ENCODE measurements at places on chromosomes 7 and 10.

DNA sequence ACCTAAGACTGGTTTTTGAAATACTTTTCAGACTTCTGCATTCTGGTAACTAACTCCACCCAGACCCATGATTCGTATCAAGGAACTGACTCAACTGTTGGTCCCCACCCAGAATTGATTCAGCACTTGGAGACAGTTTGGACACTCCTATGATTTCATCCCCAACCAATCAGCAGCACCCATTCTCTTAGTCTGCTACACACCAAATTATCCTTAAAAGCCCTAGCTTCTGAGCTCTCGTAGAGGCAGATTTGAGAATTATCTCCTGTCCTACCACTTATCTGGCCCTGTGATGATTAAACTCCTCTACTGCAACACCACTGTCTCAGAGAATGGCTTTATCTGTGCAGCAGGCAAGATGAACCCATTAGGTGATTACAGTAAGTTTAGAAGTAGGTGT, 7.7 kb upstream of the GSTO1 start:
- DNase-seq, result no peak

GRCh38 chr7:155795951-155796350, 16.3 kb downstream of the SHH start:
- DNase-seq, result no peak

- DNase-seq, result no peak
These were observed 1.6 kb downstream of the VSTM4 start for GRCh38 chr10:49113741-49114141.

DNA sequence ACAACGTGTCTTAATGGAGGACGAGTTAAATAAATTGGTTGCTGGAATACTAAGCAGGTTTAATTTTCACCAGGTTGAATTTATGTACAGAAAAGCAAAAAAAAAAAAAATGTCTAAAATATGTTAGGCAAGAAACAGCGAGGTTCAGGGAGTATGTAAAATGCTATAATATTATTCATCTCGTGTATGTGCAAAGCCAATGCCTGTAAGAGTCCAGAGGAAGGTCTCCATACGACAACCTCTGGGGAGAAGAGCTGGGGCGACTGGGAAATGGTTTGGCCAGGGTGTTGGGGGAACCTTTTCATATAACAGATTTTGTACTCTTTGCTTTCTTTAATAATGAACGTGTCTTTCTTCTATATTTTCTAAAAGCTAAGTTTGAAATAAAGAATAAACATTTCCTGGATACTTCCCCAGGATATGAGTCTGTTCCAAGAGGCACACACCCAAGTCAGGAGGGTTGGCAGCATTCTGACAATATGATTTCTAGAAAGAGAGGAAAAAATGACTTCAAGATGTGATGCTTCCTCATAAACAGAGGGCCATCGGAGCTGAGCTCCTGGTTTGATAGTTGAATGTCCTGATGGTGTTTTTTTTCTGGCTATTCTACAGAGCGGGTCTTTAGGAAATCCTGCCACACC, 208.6 kb upstream of the MGMT start:
- no peak for DNase-seq

DNA sequence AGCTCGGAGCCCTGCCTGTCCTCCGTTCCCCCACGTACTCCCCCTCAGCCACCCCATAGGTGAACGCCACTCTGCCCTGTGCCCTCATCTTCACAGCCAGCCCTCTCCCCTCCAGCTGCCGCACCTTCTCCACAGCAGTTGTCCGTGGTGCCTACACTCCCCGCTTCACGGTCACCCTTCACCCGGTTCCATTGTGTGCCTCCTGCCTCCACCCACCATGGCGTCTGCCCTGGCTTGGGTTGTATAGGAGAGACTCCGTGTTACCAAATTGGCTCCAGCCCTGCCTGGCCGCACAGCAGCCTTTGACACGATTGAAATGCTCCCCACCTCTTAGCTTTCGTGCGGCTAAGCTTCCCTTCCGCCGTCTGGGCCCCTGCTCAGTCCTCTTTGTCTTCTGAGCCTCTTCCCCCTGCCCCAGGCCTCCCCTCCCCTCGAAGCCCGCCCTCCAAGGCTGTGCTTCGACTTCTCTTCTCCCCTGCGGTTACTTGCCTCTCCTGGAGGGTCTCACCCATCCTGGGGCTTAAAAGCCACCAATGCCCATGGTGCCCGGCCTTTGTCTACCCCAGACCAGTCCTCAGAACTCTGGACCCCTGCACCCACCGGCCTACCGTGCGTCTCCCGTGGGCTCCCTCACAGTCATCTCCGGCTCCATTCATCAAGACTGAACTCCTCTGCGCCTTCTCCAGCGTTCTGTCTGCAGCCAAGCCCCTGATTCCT, 18.5 kb upstream of the NODAL start:
- no peak for DNase-seq

GRCh38 chr10:50582766-50583762, 40.7 kb downstream of the SGMS1 start:
- no peak for DNase-seq

GRCh38 chr7:96344236-96344635, 22.3 kb upstream of the SLC25A13 start:
- no peak for DNase-seq

DNA sequence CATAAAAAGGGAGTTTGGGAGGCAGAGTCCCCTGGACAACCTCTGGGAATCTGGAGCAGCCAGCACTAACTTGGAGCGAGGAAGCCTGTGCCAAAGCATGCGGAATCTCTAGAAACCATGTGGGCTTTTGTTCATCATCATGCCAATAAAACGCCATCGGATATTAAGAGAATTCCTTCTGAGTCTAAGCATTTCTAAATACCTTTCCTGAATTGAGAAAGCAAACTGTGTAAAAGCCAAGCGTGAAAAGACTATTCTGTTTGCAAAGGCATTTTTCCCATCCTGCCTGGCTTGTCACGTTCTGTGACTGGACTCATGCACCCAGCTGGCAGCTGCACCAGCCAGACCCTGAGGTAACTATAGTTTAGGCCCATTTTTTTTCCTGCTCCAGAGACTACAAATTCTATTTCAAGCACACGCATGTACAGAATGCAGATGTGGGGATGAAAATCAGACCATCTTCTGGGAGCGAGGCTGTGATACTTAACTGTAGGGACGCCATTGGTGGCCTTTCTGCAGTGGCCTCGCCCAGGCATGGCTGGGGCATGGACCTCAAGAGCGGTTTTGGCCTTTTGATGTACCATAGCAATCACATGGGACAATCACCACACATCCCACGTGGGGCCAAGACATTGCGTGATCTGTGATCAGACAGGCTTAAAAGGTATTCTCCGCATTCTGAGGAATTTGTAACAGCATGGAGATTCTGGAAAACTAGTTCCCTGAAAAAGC, 218.9 kb downstream of the KIAA1217 start:
- DNase-seq, result no peak

GRCh38 chr7:111633878-111634277, 71.6 kb upstream of the IMMP2L start:
- no peak for DNase-seq

DNA sequence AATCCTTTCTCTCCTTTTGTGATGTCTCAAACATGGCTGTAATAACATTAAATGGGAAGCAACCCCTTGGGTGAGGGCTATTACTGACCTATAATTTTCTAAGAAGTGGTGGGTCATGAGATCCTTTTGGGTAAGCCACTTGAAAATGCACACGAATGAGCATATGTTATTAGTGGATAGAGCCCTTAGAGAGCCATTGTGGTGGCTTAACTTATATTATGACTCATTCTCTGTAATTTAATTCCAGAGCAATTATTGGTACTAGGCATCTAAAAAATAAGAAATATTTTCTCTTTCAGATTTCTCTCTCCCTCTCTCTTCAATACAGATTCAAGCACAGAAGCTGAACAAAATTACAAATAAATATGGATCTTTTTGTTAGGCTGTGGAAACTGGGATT, 1177.4 kb upstream of the PHF14 start:
- no peak for DNase-seq

GRCh38 chr7:6606866-6607583, 8.4 kb upstream of the ZNF853 start:
- no peak for DNase-seq

DNA sequence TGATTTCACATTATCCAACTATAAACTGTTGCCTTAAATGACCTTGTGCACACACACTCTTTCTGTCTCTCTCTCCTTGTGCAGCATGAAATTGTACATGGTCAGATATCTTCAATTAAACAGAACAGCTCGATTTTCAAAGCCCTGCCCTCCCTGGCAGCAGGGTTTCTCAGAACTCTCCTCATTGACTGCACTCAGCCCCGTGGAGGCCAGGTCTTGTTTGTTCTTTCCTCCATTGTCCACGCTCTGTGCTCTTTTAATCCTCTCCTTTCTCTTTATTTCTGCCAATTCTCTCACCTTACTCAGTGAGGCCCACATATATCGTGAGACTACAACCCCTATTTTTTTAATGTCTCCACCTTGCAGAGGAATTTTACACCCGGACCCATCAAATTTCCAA, 175.9 kb upstream of the STK17A start:
- DNase-seq, result no peak

- DNase-seq, result no peak
These were observed 6.2 kb downstream of the GATA3 start for GRCh38 chr10:8060704-8061121.

- no peak for DNase-seq
These were observed 138.5 kb upstream of the AOAH start for GRCh38 chr7:36862771-36863261.
